ENCODE measurements at places on chromosomes 6 and 20.

- H3K27ac ChIP-seq, result no peak overlapping the region
- H3K27me3 ChIP-seq, result no peaks in the 10 kb centered on the region
- no peak overlapping the region for H3K4me3 ChIP-seq
- no peak for DNase-seq
These were observed 222.2 kb upstream of the FLRT3 start for GRCh38 chr20:14559612-14560011.

DNA sequence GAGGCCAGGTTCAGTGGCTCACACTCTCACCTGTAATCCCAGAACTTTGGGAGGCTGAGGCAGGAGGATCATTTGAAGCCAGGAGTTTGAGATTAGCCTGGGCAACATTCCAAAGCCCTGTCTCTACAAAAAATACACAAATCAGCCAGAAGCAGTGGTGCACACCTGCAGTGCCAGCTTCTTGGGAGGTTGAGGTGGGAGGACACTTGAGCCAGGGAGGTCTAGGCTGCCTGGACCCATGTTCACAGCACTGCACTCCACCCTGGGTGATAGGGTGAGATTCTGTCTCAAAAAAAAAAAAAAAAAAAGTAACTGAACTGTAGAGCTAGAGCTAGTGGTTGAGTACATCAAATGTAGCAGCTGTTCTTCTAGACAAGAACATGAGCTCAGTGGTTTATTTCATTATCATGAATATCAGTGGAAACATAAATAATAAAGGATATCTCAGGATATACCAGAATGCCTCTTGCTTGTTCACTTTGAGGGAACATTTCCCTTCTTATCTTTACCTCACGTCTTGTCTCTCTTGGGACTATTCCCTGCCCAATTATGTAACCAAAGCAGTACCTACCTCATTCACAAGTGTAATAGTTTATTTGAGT, 17.6 kb downstream of the NANP start:
- H3K36me3 ChIP-seq, result no peaks in the 10 kb centered on the region
- no peak overlapping the region for H3K27ac ChIP-seq
- DNase-seq, result no peak
- H3K27me3 ChIP-seq, result no peaks in the 10 kb centered on the region

GRCh38 chr20:2137552-2138201, 36.0 kb downstream of the STK35 start:
- H3K36me3 ChIP-seq, result peaks cover 3% of the 10 kb centered on the region
- no peak overlapping the region for H3K4me3 ChIP-seq
- no peaks in the 10 kb centered on the region for H3K27me3 ChIP-seq
- H3K4me1 ChIP-seq, result peaks cover 7% of the 10 kb centered on the region
- DNase-seq, result no peak

DNA sequence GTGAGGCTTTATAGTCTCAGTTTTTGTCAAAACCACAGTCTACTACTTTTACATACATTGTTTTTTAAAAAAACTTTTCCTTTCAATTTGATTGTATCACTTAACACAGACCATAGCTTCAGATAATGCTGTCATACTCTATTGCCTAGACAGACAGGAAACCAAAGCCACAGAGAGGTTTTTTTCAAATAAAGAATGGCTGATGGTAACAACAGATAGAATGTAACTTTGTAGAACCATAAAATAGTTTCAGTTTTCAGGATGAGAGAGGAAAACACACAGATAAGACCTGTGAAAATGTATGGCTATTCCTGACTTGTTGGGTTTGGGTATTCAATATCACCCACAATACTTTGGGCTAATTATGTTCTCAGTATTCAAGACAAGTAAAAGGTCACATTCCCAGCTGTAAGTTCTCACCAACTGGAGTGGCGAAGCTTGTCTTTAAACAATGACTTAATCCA, 94.0 kb downstream of the ADGRG6 start:
- no peaks in the 10 kb centered on the region for H3K36me3 ChIP-seq
- DNase-seq, result no peak
- H3K4me1 ChIP-seq, result peaks cover 32% of the 10 kb centered on the region
- no peak overlapping the region for H3K4me3 ChIP-seq
- H3K27ac ChIP-seq, result peak overlapping the region; percentile 33

DNA sequence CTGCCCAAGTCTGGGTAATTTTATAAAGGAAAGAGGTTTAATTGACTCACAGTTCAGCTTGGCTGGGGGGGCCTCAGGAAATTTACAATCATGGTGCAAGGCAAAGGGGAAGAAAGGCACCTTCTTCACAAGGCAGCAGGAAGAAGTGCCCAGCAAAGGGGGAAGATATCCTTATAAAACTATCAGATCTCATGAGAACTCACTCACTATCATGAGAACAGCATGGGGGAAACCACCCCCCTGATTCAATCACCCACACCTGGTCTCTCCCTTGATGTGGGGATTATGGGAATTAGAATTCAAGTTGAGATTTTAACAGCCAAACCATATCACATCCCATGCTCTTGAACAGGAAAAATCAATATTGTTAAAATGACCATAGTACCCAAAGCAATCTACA, 215.2 kb upstream of the TAB2 start:
- H3K27me3 ChIP-seq, result no peaks in the 10 kb centered on the region
- no peak overlapping the region for H3K27ac ChIP-seq
- DNase-seq, result no peak
- H3K4me3 ChIP-seq, result no peak overlapping the region
- H3K4me1 ChIP-seq, result peaks cover 3% of the 10 kb centered on the region

DNA sequence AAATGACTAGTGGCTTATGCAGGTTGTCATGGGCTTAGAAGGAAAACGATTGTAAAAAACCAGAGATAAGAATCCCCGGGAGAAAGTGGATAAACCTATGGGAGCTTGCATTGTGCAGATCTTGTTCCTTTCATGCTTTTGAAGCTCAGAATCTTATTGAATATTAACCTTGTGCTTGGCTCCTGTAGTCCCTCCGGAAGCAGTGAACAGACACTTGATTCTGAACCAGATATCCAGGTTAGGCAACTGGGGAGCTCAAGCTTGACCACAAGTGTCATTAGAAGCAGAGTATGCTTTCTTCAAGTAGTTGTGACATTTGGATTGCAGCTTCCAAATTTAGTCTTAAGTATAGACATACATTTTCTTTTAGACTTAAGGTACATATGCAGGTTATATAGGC, 212.6 kb upstream of the MOCS1 start:
- no peak for DNase-seq
- H3K27ac ChIP-seq, result no peak overlapping the region
- no peak overlapping the region for H3K4me3 ChIP-seq
- H3K36me3 ChIP-seq, result no peaks in the 10 kb centered on the region

- peaks cover 17% of the 10 kb centered on the region for H3K4me1 ChIP-seq
- no peaks in the 10 kb centered on the region for H3K36me3 ChIP-seq
- H3K27ac ChIP-seq, result peak overlapping the region; percentile 76
- no peaks in the 10 kb centered on the region for H3K27me3 ChIP-seq
These were observed 15.6 kb downstream of the PKIG start for GRCh38 chr20:44597930-44598329.

DNA sequence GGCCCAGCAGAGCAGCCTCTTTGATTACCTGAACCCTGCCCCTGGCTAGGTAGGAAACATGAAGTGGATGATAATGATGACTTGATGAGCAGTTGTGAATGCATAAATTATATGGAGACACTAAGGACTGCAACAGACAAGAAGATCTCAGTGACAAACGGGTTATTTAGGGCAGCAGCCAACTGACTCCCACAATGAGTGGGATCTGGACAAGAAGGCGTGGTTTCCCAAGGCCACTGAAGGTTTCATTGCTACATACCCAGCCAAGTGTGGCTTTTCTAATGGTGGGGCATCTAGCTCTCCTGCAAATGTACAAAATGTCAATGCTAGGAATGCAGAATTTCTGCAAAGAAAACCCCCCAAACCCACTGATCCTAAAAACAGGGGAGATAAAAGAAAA, 29.4 kb downstream of the RING1 start:
- peaks cover 11% of the 10 kb centered on the region for H3K4me1 ChIP-seq
- H3K36me3 ChIP-seq, result no peaks in the 10 kb centered on the region
- H3K27me3 ChIP-seq, result peaks cover 24% of the 10 kb centered on the region
- DNase-seq, result no peak
- no peak overlapping the region for H3K27ac ChIP-seq

DNA sequence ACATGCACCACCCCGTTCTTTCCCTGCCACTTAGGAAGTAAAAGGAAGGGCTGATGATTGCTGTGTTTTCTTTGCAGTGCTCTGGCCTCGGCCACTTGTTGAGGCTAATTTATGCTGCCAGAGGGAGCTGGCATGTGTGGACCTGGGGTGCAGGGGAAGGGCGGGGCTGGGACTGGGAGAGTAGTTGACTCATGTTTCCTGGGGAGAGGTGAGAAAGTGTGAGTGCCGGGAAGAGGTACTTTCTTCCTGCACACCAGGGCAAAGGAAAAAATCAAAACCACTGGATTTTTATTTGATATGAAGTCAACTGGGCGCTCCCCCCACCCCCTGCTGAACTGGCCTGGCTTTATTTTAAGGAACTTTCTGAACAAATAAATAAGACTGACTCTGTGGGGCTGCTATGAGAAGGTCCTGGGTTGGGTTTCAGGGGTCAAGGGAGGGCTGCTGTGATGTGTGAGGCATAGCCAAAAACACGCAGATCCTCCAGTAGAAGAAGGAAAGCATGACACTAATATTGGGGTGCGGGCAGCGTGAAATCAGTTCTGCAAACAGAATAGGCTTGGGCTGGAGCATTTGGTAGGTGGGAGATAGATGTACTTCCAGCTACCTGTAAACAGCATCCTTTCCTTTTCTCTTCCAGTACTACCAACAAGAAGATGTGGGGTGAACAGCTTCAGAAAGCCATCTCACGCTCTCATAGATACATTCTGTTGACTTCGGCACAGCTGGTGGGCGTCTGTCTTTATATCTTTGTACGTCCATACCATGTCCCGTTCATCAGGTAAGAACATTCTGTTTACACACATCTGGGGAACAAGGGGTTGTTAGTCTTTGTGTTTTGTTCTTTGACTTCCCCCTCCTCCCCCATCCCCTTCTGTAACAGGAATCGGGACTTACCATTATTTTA, 87.5 kb downstream of the SYNJ2 start:
- H3K4me1 ChIP-seq, result peaks cover 27% of the 10 kb centered on the region
- peak overlapping the region; percentile 76 for H3K27ac ChIP-seq

DNA sequence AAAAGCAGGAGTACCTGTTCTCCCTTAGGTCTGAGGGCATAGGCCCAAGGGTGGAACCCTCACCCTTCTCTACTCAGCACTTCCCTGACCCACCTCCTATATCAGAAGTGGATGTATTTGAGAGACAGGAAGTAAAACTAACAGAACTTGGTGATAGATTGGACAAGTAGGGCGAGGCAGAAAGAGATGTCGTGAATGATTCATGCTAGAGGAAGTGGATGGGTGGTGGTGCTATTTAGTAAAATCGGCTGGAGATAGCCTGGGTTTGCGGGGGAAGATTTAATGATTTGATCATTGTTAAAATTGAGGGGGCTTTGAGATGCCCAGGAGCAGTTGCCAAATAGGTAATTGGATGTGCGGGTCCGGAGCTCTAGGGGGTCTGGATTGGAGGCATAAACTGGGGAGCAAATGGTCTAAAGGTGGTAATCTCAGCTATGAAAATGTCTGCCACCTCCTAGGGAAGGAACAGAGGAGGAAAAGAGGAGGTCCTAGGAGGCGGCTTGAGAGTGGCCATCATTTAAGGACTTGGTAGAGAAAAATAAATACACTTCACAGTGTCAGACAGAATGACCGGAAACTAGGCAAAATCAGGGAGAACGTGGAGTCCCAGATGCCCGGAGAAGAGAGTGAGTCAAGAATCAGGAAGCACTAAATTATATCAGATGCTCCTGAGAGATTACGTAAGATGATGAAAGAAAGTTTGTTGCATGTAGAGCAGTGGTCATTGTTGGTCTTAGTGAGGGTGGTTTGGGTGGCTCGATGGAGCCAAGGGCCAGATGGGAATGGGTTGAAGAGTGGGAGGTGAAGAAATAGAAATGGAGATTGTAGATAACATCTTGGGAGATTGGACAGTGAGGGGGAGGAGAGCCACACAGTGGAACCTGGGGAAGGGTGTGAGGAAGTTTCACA, 142.0 kb downstream of the CEP57L1 start:
- H3K27me3 ChIP-seq, result peaks cover 2% of the 10 kb centered on the region
- H3K36me3 ChIP-seq, result no peaks in the 10 kb centered on the region
- peaks cover 14% of the 10 kb centered on the region for H3K4me1 ChIP-seq
- DNase-seq, result peak; percentile 6

DNA sequence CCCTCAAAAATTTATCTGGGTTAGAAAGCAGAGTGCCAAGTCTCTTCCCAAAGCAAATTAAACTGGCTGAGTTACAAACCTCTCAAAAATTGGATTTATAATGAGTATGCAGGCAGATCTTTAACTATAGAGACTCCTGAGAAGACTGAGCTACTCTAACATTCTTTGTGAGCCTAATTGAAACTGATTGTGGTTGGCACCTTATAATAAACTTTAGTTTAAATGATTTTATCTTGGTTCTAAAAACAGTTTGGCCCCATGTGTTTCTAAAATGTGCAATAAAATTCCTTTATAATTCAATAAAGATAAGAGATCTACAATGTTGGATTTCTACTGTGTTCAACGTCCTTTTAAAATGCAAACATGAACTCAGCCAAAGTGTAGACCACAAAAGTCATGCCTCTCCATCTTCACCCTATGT, 480.2 kb upstream of the RNF217 start:
- H3K27me3 ChIP-seq, result no peaks in the 10 kb centered on the region
- no peaks in the 10 kb centered on the region for H3K36me3 ChIP-seq
- H3K27ac ChIP-seq, result no peak overlapping the region
- H3K4me3 ChIP-seq, result no peak overlapping the region
- no peaks in the 10 kb centered on the region for H3K4me1 ChIP-seq
- DNase-seq, result no peak

GRCh38 chr6:161618831-161619454, 345.1 kb upstream of the AGPAT4 start:
- H3K4me3 ChIP-seq, result no peak overlapping the region
- no peaks in the 10 kb centered on the region for H3K4me1 ChIP-seq
- H3K27me3 ChIP-seq, result no peaks in the 10 kb centered on the region
- DNase-seq, result peak; percentile 7
- H3K27ac ChIP-seq, result no peak overlapping the region

- no peaks in the 10 kb centered on the region for H3K36me3 ChIP-seq
- H3K27me3 ChIP-seq, result peaks cover 2% of the 10 kb centered on the region
- H3K27ac ChIP-seq, result no peak overlapping the region
- no peak overlapping the region for H3K4me3 ChIP-seq
- H3K4me1 ChIP-seq, result no peaks in the 10 kb centered on the region
These were observed 191.3 kb downstream of the EPM2A start for GRCh38 chr6:145544041-145544440.

GRCh38 chr6:1851681-1852456, 242.2 kb downstream of the FOXC1 start:
- no peaks in the 10 kb centered on the region for H3K27me3 ChIP-seq
- H3K36me3 ChIP-seq, result peaks cover 2% of the 10 kb centered on the region
- DNase-seq, result no peak
- H3K4me3 ChIP-seq, result no peak overlapping the region
